Pulmonary artery endothelial cell (primary cell): ENCODE measurements at places on chromosomes 6 and 20. TPM values are rescaled to one million over a fixed set of nuclear protein-coding genes. Genes with fewer than 3 reads are reported as not detected.

The ULBP1 gene
- total RNA-seq: 0.11 and 0.20 TPM in 2 replicates

DNA sequence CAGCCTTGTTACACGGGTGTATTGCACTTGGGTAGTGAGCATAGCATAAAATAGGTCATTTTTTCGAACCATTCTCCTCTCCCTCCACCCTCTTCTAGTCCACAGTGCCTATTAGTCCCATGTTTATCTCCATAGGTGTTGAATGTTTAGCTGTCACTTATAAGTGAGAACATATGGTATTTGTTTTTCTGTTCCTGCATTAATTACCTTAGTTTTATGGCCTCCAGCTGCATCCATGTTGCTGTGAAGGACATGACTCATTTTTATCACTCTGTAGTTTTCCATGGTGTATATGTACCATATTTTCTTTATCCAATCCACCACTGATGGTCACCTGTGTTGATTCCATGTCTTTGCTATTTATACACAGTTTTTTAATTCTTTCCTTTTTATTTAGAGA is 889.5 kb downstream of the EYS start:
- DNase-seq: no peak

GRCh38 chr6:79413562-79414002 is 123.6 kb downstream of the LCA5 start:
- DNase-seq: no peak

The TULP1 gene
- total RNA-seq: not detected in 2 replicates

DNA sequence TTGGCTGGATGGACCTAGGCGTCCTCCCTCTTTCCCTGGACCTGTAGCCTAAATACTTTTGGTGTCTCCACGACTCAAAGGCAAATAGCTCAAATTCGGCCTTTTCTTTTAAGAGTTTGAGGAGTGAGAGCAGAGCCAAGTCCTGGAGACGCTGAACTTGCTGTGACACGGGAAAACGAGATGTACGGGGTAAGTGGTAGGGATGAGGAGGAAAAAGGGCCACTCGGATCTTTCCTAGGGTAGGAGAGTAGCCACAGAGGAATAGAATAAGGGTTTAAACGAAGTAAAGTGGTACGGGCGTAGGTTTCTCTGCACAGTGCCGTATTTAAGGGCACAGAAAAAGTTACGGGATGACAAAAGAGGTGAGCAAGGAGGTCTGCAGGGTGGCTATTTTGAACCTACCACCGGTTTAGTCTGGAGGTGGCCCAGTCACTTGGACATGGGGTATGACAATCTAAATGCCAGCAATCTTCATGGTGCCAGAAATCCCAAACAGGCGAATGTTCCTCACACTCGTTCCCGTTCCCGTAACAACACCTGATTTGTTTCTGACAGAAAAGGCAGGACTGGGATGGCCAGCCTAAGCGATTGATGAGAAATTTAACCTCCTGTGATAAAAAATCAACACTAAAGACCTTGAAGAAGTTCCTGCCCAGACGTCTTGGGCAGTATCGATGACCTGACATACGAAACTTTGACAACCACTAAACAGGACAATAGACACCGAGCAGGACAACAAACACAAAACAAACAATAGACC is 149.3 kb downstream of the TRIM27 start:
- DNase-seq: no peak

DNA sequence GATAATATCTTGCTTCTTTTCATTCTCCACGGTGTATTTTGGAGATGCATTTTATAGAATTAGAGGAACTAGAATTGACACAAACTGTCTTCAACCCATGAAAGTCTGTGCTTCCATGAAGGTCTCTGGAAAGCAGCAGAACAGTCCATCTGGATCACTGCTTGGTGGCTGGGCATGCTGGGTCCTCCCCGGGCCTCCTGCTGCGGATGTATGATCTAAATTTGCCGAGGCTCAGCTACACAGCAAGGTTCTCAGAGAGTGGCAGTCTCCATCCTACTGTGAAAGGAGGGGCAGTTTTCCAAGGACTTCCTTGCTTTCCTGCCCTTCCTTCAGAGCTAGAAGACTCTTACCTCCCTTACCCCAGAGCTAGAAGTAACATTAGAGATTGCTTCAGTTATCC is 15.1 kb downstream of the PKIG start:
- DNase-seq: no peak

DNA sequence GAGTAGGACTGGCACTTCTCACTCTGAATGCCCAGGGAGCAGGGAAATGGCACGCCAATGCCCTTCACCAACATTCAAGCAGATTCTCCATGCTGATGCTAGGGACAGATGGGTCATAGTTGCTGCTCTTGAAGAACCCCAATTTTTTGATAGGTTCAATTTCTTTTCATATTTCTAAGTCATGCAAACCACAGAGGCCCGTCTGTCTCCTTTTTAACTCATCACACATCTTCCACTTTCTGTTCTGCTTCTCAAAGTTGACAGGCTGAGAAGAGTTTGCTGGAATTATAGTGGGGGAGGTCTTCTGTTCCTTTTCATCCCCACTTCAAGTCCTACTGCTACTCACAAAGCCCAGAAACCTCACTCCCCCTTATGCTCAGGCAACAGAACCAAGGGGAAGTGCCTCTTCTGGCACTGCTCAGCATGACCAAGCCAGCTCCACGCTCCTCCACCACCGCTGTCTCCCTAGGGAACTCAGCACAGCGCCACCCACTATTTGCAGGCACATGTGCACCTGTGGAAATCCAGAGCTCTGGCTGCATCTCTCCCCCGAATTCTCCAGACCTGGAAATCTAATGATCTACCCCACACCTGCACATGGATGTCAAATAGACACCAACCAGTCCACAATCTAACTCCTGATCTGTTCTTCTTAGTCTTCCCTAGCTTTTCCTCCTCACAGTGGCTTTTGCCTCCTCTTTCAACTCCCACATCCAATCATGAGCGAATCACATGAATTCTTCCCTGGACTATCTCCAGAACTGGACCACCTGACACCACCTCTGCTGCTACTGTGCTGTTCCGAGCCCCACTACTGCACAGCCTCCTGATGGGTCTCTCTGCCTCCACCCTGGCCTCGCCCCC is 10.7 kb downstream of the ZBTB24 start:
- no peak for DNase-seq

The RNF217 gene
- 20.5 and 26.9 TPM in 2 replicates for total RNA-seq

DNA sequence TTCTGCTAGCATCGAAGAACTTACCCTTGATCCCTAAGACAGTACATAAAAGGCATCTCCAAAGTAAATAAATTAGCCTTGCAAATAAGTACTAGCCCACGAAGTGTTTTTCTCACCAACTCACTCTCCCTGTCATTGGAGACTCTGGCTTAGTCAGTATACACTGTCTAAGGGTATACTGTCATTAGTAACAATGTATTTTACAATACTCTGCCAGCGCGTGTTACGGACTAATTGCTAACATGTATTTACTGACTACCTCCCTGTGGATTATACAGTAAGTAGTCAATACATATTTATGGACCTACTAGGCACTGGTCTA is 72.1 kb downstream of the NFATC2 start:
- DNase-seq: no peak
